HEK293T (cell line): ENCODE measurements at places on chromosomes 1 and 21.

- peak; percentile 62 for DNase-seq
Observed at GRCh38 chr1:9615316-9616063, 26.8 kb downstream of the TMEM201 start.

DNA sequence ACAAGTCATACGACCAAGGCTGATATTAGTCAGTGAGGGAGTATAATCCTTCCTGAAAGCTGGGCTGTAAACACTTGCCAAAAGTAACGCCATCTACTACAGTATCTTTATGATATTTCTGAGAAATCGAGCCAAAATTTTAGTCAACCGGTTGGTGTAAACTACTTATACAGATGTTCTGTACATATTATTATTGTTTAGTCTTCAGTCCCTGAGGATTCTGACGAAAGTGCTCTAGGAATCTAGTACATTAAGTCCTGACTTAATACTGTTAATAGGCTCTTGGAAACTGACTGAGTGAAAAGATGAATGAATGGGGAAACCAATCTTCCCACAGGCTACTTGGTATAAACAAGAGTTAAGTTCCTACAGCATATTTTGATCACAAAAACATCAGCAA lies 274.3 kb downstream of the USP25 start:
- no peak for DNase-seq

DNA sequence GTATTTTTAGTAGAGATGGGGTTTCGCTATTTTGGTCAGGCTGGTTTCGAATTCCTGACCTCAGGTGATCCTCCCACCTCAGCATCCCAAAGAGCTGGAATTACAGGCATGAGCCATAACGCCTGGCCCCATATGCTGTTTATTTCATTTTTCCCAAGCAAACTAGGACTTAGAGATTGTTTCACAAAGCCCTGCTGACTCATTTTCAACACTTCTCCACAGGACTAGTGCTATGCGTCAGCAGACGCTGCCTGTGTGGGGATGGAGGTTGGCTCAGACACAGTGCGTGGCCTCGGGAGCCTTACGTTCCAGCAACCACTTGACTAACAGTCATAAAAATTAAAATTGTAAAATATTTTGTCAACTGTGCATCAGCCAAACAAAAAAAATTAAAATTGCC lies 22.7 kb downstream of the PKNOX1 start:
- DNase-seq = no peak

DNA sequence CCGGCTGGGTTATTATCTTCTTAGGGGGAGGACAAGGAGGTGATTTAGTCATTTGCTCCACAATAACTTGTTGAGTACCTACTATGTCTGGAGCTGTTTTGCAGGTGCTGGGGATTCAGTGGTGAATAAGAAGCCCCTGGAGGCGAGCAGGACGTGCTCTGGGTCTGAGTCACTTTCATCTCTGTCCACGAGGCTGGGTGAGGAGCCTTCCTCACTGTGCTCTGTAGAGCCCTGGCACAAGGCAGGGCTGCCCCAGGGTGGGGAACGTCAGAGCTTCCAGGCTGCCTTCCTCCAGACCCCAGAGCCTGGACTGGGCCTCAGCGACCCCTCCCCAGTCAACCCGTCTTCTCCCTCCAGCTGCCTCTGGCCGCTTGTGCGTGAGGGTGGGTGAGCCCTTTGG lies 2.5 kb upstream of the PADI6 start:
- no peak for DNase-seq

DNA sequence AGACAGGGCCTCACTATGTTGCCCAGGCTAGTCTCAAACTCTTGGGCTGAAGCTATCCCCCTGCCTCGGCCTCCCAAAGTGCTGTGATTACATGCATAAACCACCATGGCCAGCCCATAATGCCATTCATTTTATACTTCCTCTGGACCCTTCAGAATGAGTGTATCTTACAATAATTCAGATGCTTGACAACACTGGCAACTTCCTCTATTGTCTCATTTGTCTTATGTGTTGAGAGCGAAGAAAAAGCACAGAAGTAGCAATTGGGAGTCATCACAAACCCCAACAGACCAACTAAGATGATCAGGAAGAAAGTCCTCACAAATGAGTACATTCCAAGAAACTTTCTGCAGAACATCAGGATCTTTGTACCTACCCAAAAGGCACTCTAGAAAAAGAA lies 191.9 kb downstream of the RERE start:
- DNase-seq = no peak

- no peak for DNase-seq
Observed at GRCh38 chr1:4447778-4448420, 206.5 kb upstream of the AJAP1 start.
